ENCODE measurements at places on chromosomes 6 and 20.
A peak's percentile ranks its signal among the peaks of the same experiment; 100 is the strongest.

GRCh38 chr6:44739181-44739580, 351.7 kb downstream of the CDC5L start:
- DNase-seq, result no peak

GRCh38 chr6:134288538-134289203, 29.2 kb downstream of the SGK1 start:
- no peak for DNase-seq

DNA sequence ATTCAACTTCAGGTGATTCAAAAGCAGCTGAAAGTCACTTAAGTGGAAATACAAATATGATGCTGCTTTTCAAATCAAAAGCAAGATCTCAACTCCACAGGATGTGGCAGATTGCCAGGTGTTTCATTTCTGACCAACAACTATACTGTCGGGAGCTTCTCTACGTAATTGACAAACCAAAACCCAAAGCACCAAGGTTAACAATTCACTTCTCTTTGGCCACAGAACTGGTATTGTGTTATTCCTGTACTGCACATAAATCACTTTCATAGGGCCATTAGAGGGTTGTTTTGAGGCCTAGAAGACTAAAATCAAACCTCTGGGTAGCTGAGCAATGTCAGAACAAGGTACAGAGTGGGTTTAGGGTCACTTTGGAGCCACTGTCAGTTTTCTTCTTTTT, 169.7 kb downstream of the HAO1 start:
- DNase-seq, result no peak

DNA sequence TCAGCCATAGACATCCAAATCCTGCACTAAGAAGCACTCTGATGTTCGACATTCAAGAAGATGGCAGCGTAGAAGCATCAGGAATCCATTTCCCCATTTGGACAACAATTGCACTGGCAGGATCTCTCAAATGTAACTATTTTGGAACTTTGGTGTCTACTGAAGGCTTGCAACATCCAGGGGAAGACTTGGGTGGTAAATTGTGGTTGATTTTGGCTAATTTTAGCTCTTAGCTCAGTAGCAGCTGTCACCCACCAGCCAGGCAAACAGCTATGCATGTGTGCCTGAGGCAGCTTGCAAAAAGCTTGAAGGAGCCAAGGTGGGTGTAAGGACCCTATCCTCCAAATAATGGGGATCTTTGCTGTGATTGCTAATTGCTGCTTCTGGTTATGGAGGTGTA, 35.1 kb upstream of the PPP1R3G start:
- no peak for DNase-seq

DNA sequence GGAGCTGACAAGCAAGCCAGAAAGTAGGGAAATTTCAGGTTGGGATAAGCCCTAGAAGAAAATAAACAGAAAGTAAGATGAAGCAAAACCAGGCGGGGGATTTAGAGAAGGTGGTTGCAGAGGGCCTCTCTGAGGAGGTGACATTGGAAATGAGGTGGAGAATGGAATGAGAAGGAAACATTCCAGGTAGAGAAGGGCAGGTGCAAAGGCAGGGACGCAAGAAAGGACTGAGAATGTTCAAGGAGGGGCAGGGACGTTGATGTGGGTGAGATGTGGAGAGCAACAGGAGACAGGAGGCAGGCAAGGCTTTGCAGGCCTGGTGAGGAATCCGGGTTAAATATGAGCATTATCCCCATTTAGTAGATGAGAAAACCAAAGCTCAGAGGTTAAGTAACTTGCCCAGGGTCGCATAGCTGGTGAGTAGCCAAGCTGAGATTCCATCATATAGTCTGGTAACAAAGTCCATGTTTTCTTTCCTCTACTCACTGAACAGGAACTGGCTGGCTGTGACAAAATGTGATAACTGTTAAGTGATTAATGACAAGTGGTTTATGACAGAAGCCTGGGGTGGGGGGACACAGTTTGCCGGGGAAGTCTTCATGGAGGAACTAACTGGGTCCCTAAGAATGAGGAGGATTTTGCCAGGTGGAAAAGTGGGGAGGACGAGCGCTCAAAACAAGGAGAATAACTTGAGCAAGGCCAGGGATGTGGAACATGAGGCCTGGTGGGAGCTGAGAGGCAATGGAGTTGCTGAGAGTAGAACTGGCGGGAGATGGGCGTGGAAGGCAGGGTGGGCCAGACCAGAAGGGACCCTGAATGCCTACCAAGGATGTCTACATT, 32.6 kb downstream of the MRPL14 start:
- no peak for DNase-seq

DNA sequence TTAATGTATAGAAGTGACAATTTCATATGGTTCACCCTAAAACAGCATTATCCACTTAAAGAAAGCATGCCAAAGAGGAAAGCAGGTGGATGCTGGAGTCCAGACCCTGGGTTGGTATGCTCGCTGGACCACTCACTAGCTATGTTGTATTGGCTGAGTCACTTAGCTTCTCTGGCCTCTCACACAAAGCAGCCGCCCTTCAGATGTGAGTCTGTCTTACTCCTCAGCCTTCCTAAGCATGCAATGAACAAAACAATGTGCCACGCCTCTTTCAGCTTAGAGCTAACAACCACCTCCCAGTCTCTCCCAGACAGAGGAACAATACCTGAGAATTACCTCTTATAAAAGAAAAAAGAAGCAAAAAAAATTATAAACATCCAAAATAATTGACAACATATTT, 29.4 kb downstream of the SIM1 start:
- no peak for DNase-seq

DNA sequence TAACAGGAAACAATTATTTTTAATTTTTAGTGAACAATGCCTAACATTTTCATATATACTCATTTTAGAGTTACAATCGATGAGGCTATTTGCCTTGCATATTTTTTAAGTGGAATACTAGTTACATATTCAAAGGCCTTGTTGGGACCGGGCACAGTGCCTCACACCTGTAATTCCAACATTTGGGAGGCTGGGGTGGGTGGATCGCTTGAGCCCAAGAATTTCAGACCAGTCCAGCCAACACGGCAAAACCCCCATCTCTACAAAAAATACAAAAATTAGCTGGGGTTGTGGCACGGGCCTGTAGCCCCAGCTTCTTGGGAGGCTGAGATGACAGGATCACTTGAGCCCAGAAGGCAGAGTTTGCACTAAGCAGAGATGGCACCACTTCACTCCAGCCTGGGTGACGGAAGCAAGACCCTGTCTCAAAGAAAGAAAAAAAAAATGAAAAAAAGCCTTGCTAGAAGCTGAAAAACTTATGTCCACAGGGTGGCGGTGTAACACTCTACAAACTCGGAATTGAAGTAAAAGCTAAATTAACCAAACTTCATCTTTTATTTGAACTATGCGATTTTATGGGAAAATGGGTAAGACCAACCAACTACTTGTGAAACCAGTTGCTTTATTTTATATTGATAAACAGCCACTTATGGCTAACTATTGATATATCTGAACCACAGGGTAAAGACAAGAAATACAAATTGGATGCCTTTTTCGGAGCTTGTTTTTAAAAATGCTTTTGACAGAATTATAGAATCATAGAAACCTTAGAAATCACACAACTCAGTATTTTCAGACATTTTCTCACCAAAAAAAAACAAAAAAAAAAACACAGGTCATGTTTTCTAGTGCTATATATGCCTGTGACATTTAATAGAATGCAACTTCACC, 24.1 kb upstream of the ROS1 start:
- DNase-seq, result peak; percentile 36

DNA sequence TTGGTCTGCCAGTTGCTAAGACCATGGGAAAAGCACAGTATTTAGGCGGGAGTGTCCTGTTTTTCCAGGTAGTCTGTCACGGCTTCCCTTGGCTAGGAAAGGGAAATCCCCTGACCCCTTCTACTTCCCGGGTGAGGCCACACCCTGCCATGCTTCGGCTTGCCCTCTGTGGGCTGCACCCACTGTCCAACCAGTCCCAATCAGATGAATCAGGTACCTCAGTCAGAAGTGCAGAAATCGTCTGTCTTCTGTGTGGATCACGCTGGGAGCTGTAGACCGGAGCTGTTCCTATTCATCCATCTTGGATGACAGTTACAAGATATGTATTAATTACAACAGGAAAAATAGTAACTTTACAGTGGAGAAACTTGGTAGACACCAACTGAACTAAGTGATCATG, 188.2 kb downstream of the TPBG start:
- DNase-seq, result no peak

DNA sequence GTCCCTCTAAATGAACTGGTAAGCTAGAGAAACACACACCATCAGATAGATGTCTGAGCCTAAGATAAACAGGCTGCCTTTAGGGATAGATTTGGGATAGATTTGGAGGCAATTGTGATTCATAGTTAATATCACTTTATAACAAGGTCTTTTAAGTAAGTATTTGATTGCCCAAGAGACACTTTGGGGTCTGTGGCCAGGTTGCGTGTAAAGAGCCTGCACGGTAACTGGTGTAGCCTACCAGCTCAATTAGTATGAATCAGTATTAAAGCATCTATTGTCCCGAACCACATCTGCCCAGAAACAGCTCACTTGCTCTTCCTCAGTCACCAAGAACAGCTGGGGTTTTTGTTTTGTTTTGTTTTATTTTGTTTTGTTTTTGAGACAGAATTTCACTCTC, 193.3 kb downstream of the SASH1 start:
- DNase-seq, result no peak

DNA sequence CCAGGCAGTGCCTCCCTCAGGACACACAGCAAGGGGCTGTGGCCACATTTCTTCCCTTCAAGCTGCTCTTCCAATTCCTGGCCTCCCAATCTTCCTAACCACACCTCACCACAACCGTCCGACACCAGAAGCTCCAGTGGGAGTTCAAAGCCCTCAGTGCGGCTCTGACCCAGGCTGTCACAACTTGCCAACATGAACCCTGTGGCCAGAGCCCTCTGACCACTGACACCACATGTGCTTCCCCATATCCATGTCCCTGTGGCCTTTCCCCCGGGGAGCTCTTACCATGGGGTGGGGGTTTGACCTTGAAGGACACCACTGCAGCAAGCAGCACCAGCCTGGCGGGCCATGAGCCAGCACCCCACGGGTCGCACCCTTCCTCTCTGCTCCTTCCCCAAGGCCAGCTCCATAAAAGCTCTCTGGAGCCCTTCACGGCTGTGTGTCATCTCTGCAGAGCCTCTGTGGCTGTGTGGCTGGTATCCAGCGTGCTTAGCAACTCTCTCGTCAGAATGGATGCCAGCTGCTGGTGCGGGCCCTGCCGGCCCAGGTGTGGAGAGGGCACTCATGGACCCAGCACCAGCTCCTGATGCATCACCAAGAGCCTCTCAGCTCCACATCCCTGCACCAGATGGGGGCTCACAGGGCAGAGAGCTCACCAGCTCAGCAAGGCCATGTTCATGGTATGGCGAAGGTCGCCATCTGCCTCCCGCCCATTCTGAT, 106.1 kb downstream of the PSMB1 start:
- DNase-seq, result no peak

DNA sequence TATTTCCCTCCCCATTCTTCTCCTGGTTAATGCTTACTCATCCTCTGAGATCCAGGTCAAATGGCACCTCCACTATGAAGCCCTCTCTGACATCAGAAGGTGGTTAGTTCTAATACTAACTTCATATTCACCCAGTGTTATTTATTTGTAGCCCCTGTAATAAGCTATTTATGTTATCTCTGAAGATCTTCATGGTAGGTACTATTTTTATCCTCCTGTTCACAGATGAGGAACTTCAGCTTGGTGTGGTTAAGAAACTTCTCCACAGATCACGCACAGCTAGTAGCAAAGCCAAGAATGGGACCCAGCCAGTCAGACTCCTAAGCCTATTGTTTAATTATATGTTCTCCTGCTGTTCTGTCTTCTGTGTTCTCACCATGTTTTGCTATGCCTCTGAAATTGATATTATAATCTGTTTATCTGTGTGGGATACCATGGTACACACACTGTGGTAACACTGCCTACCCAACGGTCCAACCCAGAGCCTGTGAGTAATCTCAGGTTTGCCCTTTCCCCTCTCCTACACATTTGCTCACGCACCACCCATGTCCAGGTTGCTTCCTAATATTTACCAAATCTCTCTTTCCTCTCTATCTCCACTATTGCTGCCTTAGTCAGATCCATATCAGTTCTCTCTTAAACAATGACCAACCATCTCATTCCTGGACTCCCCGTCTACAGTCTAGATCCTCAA, 98.4 kb downstream of the IPCEF1 start:
- no peak for DNase-seq

GRCh38 chr20:13778827-13779226, 5.9 kb downstream of the ESF1 start:
- DNase-seq, result no peak
